ENCODE measurements at places on chromosomes 1 and 21.

DNA sequence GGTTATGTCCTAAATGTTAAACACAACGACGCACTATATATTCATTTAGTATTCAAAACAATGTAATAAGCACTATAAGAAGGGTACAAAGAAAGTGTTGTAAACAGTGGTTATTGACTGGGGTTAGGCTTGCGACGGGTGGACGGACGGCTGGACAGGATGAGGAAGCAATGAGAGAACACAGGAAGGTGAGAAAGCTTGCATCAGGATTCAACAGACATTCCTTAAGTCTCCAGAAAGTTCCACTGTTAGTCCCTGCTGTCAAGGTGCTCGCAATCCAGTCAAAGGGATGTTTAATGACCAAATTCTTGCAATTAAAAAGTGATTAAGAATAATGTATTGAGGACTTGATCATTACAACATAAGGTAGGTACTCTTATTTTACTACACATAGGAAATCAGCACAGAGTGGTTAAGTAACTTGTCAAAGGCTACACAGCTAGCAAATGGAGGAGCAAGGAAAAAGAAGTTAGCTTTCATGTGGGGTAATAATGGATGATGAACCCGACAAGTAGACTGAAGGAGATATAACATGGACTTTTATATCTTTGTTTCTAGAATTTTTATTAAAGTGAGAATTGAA lies 994 bp upstream of the ACBD6 start:
- no peak for DNase-seq

DNA sequence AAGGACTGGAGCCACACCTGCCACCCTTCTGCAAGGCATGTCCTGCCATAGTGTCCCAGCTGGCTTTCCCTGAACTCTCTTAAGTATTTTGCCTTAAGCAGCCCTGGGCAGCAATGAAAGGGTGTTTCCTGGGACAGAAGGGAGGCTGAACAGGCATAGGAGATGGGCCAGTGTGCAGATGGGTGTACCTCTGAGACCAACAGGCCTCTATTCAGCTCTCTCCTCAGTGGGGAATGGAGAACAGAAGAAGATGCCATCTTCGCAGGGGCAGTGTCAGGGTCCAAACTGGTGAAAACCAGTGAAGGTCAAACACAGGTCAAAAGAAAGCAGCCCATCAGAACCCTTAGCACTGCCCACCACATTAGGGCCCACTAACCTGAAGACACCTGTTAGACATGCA lies 53.2 kb downstream of the FAM78B start:
- DNase-seq = no peak

GRCh38 chr1:14740016-14740415 lies 141.5 kb downstream of the KAZN start:
- DNase-seq = no peak

DNA sequence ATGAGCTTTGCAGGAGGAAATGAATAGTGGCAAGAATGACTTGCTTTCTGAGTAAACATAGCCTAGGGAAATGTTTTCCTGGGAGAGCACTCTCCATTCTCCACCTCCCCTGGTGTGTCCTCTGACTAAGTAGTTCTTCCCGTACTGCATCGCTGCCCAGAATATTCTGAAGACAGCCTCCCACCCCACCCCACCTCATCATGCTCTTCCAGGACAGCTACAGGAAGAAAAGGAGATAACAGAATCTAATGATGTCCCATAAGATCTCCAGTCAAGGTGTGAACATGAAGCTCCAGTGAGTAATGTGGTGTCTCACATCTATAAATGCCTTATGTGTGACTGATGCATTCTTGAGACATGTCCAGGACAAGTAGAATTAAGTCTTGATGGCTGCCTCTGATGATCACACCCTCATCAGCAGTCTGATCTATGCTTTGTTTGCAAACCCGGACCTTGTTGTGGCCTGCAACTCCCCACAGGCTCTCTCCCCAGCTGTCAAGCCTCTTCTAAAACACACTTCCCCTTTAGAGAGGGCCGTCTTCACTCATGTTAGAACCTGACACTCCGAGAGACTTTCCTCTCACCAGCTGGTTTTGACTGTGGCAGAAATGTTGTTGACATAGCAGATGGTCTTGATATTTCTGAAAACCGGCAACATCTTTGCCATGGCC lies 183.0 kb downstream of the CYYR1 start:
- no peak for DNase-seq

- no peak for DNase-seq
Observed at GRCh38 chr1:202805886-202806844, 2.1 kb downstream of the KDM5B start.

- DNase-seq = no peak
Observed at GRCh38 chr1:228745497-228745896, 10.2 kb downstream of the RHOU start.

GRCh38 chr1:110300412-110301085 lies 38.6 kb upstream of the RBM15 start:
- DNase-seq = no peak

- no peak for DNase-seq
Observed at GRCh38 chr1:205928317-205928716, 14.9 kb downstream of the SLC26A9 start.

DNA sequence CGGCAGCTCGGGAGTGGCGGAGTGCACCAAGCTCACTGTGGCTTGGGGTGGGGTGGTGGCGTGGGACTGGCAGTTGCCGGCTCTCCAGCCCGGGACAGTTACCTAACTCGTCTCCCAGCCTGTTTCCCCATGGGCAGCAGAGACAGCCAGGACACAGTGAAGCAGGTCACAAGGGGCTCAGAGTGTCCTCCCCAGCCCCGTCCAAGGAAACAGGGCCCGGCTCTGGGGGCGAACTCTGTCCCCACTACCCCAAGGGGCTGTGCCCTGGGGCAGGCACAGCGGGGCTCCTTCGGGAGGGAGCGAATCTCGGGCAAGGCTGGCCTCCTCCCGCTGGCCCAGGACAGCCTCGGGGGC lies 759 bp downstream of the GPR157 start:
- DNase-seq = peak; percentile 39

- no peak for DNase-seq
Observed at GRCh38 chr1:234230414-234230862, 142.8 kb upstream of the COA6 start.

GRCh38 chr1:244730153-244730933 lies 77.4 kb downstream of the DESI2 start:
- peak; percentile 24 for DNase-seq

GRCh38 chr1:23090056-23090455 lies 70.8 kb downstream of the KDM1A start:
- no peak for DNase-seq

- DNase-seq = no peak
Observed at GRCh38 chr1:50529510-50529909, 106.3 kb upstream of the DMRTA2 start.

DNA sequence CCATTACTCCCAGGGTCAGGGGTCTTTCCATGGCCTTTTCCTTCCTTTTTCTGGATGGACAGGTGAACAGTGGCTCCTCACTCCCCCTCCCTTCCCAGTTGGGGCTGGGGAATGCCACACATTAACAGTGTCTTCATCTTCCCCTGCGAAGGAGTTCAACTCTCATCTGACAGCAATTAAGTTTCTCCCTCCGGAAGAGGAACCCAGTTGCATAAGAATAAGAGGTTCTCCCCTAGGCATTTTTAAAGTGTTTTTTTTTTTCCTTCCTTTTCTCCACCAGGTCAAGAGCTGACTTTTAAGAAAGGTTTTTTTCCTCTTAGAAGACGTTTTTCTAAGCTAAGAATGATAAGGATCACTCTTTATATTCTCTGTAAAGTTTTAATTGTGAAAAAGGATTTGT lies 42.3 kb upstream of the FASLG start:
- DNase-seq = no peak

DNA sequence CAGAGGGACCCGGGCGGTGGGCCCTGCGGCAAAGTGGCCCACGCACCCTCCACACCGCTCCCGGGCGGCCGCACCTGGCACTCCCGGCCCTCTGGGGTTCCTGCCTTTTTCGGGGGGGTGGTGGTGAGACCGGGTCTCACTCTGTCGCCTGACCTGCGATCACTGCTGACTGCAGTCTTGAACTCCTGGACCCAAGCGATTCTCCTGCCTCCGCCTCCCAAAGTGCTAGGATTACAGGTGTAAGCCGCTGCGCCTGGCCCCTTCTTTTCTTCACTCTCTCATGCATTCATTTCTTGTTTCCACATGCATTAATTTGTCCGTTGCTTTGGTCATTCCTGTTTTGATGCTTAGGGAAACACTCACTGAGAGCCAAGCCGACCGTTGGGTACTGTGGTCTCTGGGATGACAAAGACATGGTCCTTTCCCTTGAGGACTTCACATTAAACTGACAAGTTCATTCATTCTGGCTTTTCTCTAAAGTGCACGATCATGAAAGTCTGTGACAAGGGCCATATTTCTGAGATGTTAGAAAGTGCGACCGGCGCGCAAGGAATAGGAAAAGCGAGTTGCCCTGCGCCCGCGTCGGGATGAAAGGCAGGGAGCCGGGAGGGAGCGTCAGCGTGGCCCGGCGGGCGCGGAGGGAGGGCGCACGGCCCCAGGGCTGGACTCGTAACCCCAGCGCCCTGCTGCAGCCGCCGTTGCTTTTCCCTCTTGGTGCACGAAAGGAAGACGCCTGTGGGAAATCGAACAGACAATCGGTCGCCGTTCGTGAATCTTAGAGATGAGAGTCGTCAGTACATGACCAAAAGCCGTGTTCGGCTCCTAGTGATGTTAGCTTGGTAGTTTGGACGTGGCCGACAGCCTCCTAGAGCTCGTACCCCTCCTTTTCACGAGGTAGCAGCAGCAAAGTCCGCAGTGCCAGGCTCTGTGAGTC lies 1.0 kb upstream of the MCOLN2 start:
- DNase-seq = no peak

DNA sequence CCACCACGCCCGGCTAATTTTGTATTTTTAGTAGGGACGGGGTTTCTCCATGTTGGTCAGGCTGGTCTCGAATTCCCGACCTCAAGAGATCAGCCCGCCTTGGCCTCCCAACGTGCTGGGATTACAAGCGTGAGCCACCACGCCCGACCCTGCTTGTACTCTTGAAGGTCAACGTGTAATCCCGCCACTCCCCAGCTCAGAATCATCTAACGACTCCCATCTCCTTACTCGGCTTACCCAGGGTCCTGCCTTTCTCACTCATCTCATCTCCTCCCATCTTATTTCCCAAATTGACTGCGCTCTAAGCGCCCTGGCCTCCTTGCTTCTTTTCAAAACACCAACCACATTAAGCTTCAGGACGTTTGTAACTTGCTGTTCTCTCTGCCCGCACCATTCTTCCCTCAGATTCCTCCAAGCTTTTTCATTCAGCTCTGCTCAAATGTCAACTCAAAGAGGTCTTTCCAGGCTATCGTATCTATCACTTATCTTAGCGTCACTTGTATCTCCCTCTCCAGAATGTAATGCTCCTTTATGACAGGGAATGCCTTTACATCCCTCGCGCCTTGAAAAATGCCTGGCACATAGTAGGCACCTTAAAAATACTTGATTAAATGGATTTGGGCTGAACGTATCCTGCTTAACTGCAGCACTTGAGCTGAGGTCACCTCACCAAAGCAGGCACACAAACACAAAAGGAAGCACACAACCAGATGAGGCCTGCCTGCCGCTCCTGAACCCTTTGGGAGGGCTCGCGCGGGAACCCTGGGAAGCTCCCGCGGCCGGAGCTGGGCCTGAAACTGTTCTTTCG lies 1.4 kb upstream of the USP1 start:
- peak; percentile 22 for DNase-seq
